Ovary (tissue), 10 donors: ENCODE measurements at places on chromosomes 3 and 15. TPM values are rescaled to one million over a fixed set of nuclear protein-coding genes. Genes with fewer than 3 reads are reported as not detected.

The VILL gene
- 5.3 TPM for total RNA-seq

The SNTN gene
- total RNA-seq = 1.8 TPM

The ARNT2 gene
- total RNA-seq = 20.5 TPM

The FBXO40 gene
- 0.22 TPM for total RNA-seq

The SCG5 gene
- 0.63 TPM for total RNA-seq

The PLSCR4 gene
- total RNA-seq = 54.3 TPM

The ZBTB38 gene
- 92.3 TPM for total RNA-seq

The KBTBD12 gene
- 0.54 TPM for total RNA-seq

The EXD1 gene
- total RNA-seq = not detected

The ITGA11 gene
- total RNA-seq = 15.6 TPM

The PRKCI gene
- total RNA-seq = 36.1 TPM

The NR2E3 gene
- not detected for total RNA-seq

The BLOC1S6 gene
- total RNA-seq = 46.1 TPM

The CDCP1 gene
- 0.33 TPM for total RNA-seq

The SCAMP5 gene
- 5.7 TPM for total RNA-seq

The IL5RA gene
- 1.4 TPM for total RNA-seq

The ASB7 gene
- total RNA-seq = 12.5 TPM

The SPINK8 gene
- not detected for total RNA-seq

The TM4SF1 gene
- total RNA-seq = 46.1 TPM

The CLDN16 gene
- 5.2 TPM for total RNA-seq

The ATP10A gene
- total RNA-seq = 1.2 TPM

The FOXL2NB gene
- 95.5 TPM for total RNA-seq

The DYNLT2B gene
- total RNA-seq = 11.3 TPM

The SLC6A1 gene
- total RNA-seq = 1.8 TPM

The LSAMP gene
- 6.9 TPM for total RNA-seq

The ITIH3 gene
- 3.1 TPM for total RNA-seq

The PEAK1 gene
- total RNA-seq = 46.3 TPM

The NOX5 gene
- total RNA-seq = not detected

The NDUFB5 gene
- total RNA-seq = 71.8 TPM

The XRN1 gene
- 42.4 TPM for total RNA-seq

The SLC9C1 gene
- total RNA-seq = not detected

The GOLGA6L4 gene
- 8.0 TPM for total RNA-seq

The RPL39L gene
- total RNA-seq = 7.5 TPM

The HRH1 gene
- 5.1 TPM for total RNA-seq

The MKRN3 gene
- total RNA-seq = 2.2 TPM

The A4GNT gene
- not detected for total RNA-seq

The ATP13A5 gene
- total RNA-seq = not detected

The IL17RD gene
- total RNA-seq = 35.1 TPM

The DUOXA1 gene
- total RNA-seq = 1.8 TPM

The TRPM1 gene
- total RNA-seq = not detected

The AMOTL2 gene
- 44.8 TPM for total RNA-seq

The APH1B gene
- 19.7 TPM for total RNA-seq

The RAD54L2 gene
- total RNA-seq = 24.5 TPM
